SK-N-SH (cell line): ENCODE measurements at places on chromosomes 1 and 21. TPM values are rescaled to one million over a fixed set of nuclear protein-coding genes. Genes with fewer than 3 reads are reported as not detected.
A peak's percentile ranks its signal among the peaks of the same experiment; 100 is the strongest.

The CYP4A11 gene
- polyA plus RNA-seq, result not detected in 2 replicates

GRCh38 chr1:11927866-11928592 is 1.8 kb upstream of the KIAA2013 start:
- peaks cover 23% of the 10 kb centered on the region for H3K4me1 ChIP-seq
- peak overlapping the region; percentile 78 for H3K27ac ChIP-seq
- DNase-seq, result no peak
- no peaks in the 10 kb centered on the region for H3K27me3 ChIP-seq

DNA sequence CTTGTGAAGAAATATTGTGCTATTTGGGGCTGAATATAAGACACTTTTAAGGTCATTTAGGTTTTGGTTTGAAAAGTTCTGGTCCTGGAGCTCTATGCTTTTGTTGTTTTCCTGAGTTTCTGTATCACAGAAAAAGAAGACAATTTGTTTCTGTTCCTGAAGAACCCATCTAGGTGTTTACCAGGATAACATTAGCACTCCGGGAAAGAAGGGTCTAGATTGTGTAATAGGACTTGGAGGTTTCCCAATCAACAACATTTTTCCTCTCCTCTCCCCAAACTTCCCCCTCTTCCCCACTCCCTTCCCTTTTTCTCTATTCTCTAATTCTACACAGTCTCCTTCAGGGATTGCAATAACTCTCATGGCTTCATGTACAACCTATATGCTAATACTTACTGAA is 78.7 kb downstream of the PTPRC start:
- no peak for DNase-seq
- no peaks in the 10 kb centered on the region for H3K4me1 ChIP-seq
- H3K27ac ChIP-seq, result no peak overlapping the region
- H3K27me3 ChIP-seq, result no peaks in the 10 kb centered on the region
- no peaks in the 10 kb centered on the region for H3K36me3 ChIP-seq
- H3K4me3 ChIP-seq, result no peak overlapping the region

The TRABD2B gene
- polyA plus RNA-seq, result 0.02 and 0.03 TPM in 2 replicates

The TCEANC2 gene
- 4.7 and 5.5 TPM in 2 replicates for polyA plus RNA-seq

The ASPM gene
- polyA plus RNA-seq, result 3.0 and 3.3 TPM in 2 replicates

- no peak overlapping the region for H3K4me3 ChIP-seq
- peaks cover 20% of the 10 kb centered on the region for H3K4me1 ChIP-seq
- no peak overlapping the region for H3K27ac ChIP-seq
- peaks cover 29% of the 10 kb centered on the region for H3K36me3 ChIP-seq
Measured at GRCh38 chr1:77678660-77679610, 3.5 kb downstream of the ZZZ3 start.

DNA sequence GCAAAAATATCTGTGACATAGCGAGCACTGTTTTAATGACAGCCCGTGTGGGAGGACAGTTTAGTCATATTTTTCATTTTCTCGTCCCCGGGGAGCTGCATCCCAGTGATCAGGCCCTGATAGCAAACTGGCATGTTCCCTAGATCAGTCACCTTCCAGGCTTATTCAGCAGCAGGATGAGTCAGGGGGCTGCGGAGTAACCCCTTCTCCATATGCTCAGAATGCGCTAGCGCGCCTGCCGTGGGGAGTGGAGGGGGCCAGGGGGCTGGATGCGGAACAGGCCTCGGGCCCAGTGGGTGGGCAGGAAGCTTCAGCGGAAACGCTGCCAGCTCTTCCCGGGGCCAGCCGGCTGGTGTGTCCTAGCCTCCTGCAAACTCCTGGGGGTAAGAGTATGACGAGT is 94.0 kb downstream of the KCND3 start:
- peaks cover 12% of the 10 kb centered on the region; the same call in 1 of the 2 replicates for H3K27me3 ChIP-seq
- DNase-seq, result peak; percentile 73
- H3K36me3 ChIP-seq, result no peaks in the 10 kb centered on the region
- H3K4me1 ChIP-seq, result peaks cover 10% of the 10 kb centered on the region; the same call in 1 of the 2 replicates
- no peak overlapping the region for H3K27ac ChIP-seq
- no peak overlapping the region for H3K4me3 ChIP-seq

DNA sequence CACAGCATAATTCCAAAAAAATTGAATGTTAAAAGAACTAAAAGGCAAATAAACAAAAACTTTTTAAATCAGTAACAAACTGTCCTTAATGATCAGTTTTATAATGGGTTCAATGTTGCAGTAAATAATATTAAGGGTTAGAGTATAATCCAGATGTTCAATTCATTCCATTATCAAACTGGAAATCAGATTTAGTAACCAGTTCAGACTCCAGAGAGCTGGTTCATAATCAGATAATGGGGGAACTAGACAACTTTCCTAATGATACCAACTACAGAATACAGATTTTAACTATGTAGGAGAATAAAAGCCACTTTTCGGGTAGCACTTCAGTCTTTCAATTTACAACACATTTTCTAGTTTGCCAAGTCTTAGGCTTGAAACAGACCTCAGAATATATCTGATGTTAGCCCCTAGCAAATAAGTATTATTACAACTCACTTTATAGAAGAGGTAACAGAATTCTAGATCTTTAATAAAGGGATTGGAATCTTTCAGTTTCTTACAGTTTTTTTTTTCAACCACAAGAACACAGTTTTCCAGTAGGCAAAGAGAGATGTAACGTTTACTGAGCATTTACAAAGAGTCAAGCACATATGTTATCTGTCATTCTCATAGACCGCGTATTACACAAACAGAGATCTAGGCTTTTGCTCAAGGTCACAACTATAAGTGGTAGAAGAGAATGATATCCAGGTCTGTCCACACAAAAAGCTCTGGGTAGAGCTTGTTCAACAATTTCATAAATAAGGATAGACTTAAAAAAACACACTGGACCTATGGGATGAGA is 1.9 kb upstream of the DCAF6 start:
- no peak for DNase-seq
- peak overlapping the region; percentile 87 for H3K27ac ChIP-seq
- H3K36me3 ChIP-seq, result no peaks in the 10 kb centered on the region

The HCRTR1 gene
- polyA plus RNA-seq, result 0.03 TPM in 1 of 2 replicates, not detected in the other

GRCh38 chr1:71908871-71909390 is 373.4 kb downstream of the NEGR1 start:
- no peaks in the 10 kb centered on the region for H3K27me3 ChIP-seq
- H3K4me1 ChIP-seq, result no peaks in the 10 kb centered on the region; the same call in 1 of the 2 replicates
- no peaks in the 10 kb centered on the region for H3K36me3 ChIP-seq
- H3K27ac ChIP-seq, result no peak overlapping the region

DNA sequence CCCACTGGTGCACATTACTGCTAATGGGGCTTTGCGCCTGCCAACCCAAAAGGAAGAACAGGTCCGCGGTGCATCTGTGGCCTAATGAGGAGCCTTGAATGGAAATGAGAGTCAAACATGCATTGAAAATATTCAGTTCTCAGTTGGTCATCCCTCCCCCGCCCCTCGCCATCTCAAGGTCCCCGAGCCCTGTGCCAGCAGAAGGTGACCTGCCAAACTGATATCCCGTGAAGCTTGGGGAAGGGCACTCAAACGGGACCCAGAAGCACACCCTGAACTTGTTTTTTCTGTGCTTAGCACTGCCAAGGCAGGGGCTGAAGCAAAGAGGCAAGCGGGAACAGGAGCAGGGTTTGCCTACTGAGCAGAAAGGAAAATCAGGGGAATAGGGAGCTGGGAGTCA is 67.9 kb upstream of the ZNF648 start:
- DNase-seq, result no peak
- H3K4me1 ChIP-seq, result no peaks in the 10 kb centered on the region
- H3K4me3 ChIP-seq, result no peak overlapping the region
- H3K36me3 ChIP-seq, result no peaks in the 10 kb centered on the region
- no peak overlapping the region for H3K27ac ChIP-seq

The ABCA4 gene
- polyA plus RNA-seq, result 0.03 and 0.06 TPM in 2 replicates

The CYP4A22 gene
- polyA plus RNA-seq, result not detected in 2 replicates

GRCh38 chr21:36254106-36254941 is 65.7 kb upstream of the MORC3 start:
- no peak overlapping the region for H3K4me3 ChIP-seq
- DNase-seq, result no peak
- H3K27ac ChIP-seq, result no peak overlapping the region
- H3K27me3 ChIP-seq, result no peaks in the 10 kb centered on the region

- DNase-seq, result no peak
- no peak overlapping the region for H3K27ac ChIP-seq
- H3K4me3 ChIP-seq, result no peak overlapping the region
- no peaks in the 10 kb centered on the region for H3K4me1 ChIP-seq
- H3K36me3 ChIP-seq, result no peaks in the 10 kb centered on the region
- H3K27me3 ChIP-seq, result peaks cover 19% of the 10 kb centered on the region; the same call in 1 of the 2 replicates
Measured at GRCh38 chr1:205948039-205948438, 4.8 kb upstream of the SLC26A9 start.

DNA sequence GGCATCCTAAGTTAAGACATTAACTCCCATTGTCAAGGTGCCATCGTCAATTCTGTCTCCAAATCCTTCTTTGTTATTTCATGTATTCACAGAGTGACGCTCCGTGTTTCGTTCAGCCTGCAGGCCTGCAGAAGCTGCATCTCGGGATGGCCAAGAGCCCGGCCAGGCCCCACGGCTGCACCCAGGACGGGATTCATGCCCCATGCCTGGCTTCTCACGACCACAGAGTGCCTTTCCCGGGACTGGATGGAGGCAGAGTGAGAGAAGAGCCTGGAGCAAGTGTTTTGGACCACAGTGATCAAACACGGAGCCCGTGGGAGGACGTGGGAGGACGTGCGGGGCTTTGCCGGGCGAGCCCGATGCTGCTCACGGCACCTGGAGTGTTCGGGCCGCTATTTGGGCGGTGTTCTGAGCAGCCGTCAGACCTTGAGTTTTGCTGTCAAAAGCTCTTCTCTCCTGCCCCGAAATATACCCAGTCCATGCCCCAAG is 56.8 kb downstream of the COL6A1 start:
- no peaks in the 10 kb centered on the region for H3K27me3 ChIP-seq
- H3K27ac ChIP-seq, result peak overlapping the region; percentile 61; the same call in 1 of the 2 replicates
- H3K4me3 ChIP-seq, result no peak overlapping the region
- no peak for DNase-seq

- H3K27ac ChIP-seq, result no peak overlapping the region
- H3K4me3 ChIP-seq, result no peak overlapping the region
- no peaks in the 10 kb centered on the region for H3K27me3 ChIP-seq
Measured at GRCh38 chr21:45508607-45509565, 33.4 kb downstream of the SLC19A1 start.

GRCh38 chr1:6198646-6199297 is 623 bp downstream of the RPL22 start:
- H3K27ac ChIP-seq, result peak overlapping the region; percentile 71
- H3K4me1 ChIP-seq, result peaks cover 17% of the 10 kb centered on the region
- peak overlapping the region; percentile 84 for H3K4me3 ChIP-seq
- peaks cover 37% of the 10 kb centered on the region for H3K36me3 ChIP-seq
- H3K27me3 ChIP-seq, result no peaks in the 10 kb centered on the region
- DNase-seq, result no peak

DNA sequence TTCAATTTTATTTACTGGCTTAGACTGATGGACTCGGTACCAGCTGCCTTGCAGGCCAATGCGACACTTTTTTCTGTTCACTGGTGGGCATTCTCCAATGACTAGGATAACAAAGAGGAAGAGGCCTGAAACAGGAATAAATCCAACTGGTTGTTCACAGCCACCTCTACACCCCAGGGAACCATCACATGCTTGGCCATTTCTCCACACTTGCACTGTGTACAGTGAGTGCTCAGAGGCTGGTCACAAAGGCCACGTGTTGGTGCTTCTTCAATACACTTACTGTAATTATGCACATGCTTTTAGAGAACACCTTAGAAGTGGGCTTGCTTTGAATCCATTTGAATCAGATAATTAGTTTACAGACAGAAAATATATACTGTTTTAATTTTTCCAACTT is 113.4 kb downstream of the FAM78B start:
- no peaks in the 10 kb centered on the region for H3K4me1 ChIP-seq
- H3K4me3 ChIP-seq, result no peak overlapping the region
- H3K36me3 ChIP-seq, result no peaks in the 10 kb centered on the region
- no peaks in the 10 kb centered on the region for H3K27me3 ChIP-seq
- DNase-seq, result no peak

GRCh38 chr1:18805925-18806849 is 53.3 kb downstream of the TAS1R2 start:
- H3K4me3 ChIP-seq, result no peak overlapping the region
- no peaks in the 10 kb centered on the region for H3K36me3 ChIP-seq
- no peaks in the 10 kb centered on the region for H3K27me3 ChIP-seq

DNA sequence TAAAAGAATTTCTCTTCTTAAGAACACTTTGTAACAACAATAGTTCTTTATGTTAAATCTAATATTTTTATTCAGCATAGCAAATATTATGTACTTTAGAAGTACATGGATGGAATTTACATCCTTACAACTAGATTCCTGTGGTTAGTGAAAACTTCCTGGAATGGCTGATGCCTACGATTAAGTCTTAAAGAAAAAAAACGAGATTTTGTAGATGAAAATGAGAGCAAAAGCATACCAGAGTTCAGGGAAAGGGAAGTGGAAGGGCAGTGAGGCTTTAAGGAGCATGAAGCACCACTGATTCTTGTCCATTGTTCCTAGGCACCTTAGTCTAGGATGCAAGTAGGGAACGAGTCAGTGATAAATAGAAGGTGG is 26.7 kb downstream of the CFH start:
- H3K4me1 ChIP-seq, result peaks cover 4% of the 10 kb centered on the region
- H3K36me3 ChIP-seq, result no peaks in the 10 kb centered on the region
- no peak for DNase-seq
- H3K4me3 ChIP-seq, result no peak overlapping the region

GRCh38 chr1:235056937-235057336 is 71.7 kb downstream of the TOMM20 start:
- H3K27me3 ChIP-seq, result no peaks in the 10 kb centered on the region
- no peak overlapping the region for H3K4me3 ChIP-seq
- H3K27ac ChIP-seq, result no peak overlapping the region
- H3K4me1 ChIP-seq, result peaks cover 10% of the 10 kb centered on the region; the same call in 1 of the 2 replicates
- no peak for DNase-seq

The TMEM63A gene
- 13.5 and 18.5 TPM in 2 replicates for polyA plus RNA-seq

GRCh38 chr21:40689840-40690360 is 157.1 kb downstream of the DSCAM start:
- no peaks in the 10 kb centered on the region for H3K36me3 ChIP-seq
- peaks cover 22% of the 10 kb centered on the region; the same call in 1 of the 2 replicates for H3K4me1 ChIP-seq
- no peaks in the 10 kb centered on the region for H3K27me3 ChIP-seq
- H3K4me3 ChIP-seq, result no peak overlapping the region

The DHX9 gene
- 145 and 170 TPM in 2 replicates for polyA plus RNA-seq

- DNase-seq, result no peak
- no peaks in the 10 kb centered on the region for H3K4me1 ChIP-seq
- no peaks in the 10 kb centered on the region for H3K36me3 ChIP-seq
- H3K27me3 ChIP-seq, result no peaks in the 10 kb centered on the region
- no peak overlapping the region for H3K4me3 ChIP-seq
Measured at GRCh38 chr1:110580244-110580643, 25.9 kb downstream of the KCNA2 start.

GRCh38 chr1:205541161-205541886 is 36.9 kb downstream of the CDK18 start:
- H3K36me3 ChIP-seq, result no peaks in the 10 kb centered on the region
- no peak overlapping the region for H3K27ac ChIP-seq
- H3K4me3 ChIP-seq, result no peak overlapping the region
- H3K4me1 ChIP-seq, result no peaks in the 10 kb centered on the region

The CD1B gene
- not detected in 2 replicates for polyA plus RNA-seq

GRCh38 chr1:228922722-228923376 is 187.6 kb downstream of the RHOU start:
- H3K4me1 ChIP-seq, result no peaks in the 10 kb centered on the region; the same call in 1 of the 2 replicates
- H3K36me3 ChIP-seq, result no peaks in the 10 kb centered on the region
- H3K4me3 ChIP-seq, result no peak overlapping the region

The KCNH1 gene
- 0.08 and 0.26 TPM in 2 replicates for polyA plus RNA-seq

GRCh38 chr1:81498471-81499462 is 302.0 kb upstream of the ADGRL2 start:
- no peak overlapping the region for H3K27ac ChIP-seq
- peak; percentile 15 for DNase-seq
- no peaks in the 10 kb centered on the region for H3K4me1 ChIP-seq
- no peak overlapping the region for H3K4me3 ChIP-seq
- no peaks in the 10 kb centered on the region for H3K27me3 ChIP-seq
- no peaks in the 10 kb centered on the region for H3K36me3 ChIP-seq

- peaks cover 29% of the 10 kb centered on the region; the same call in 1 of the 2 replicates for H3K4me1 ChIP-seq
- H3K4me3 ChIP-seq, result no peak overlapping the region
- no peak overlapping the region for H3K27ac ChIP-seq
- DNase-seq, result no peak
Measured at GRCh38 chr1:108583757-108584427, 24.0 kb downstream of the EEIG2 start.
